SHP77 (cell line): ENCODE measurements at places on chromosomes 1 and 21.

DNA sequence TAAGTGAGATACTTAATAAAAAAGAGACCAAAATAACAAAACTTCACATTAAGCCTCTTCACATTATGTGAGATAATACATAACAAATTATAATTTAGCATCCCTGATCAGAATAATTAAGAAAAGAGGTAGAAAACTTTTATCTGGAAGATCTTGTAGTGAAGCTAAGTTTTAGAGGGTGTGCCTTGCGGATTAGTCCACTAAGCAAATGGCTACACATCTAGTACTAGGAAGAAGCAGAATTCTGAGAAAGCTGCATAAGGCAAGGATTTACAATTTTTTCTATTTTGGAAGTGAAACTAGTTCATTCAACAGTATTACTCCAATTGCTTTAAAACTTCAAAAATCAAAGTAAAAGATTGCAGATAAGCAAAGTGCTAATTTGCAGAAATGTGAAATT lies 3.5 kb downstream of the YOD1 start:
- DNase-seq, result no peak

- no peak for DNase-seq
Measured at GRCh38 chr1:4946343-4946742, 291.9 kb downstream of the AJAP1 start.

- DNase-seq, result no peak
Measured at GRCh38 chr21:26883768-26884167, 38.6 kb upstream of the ADAMTS1 start.

DNA sequence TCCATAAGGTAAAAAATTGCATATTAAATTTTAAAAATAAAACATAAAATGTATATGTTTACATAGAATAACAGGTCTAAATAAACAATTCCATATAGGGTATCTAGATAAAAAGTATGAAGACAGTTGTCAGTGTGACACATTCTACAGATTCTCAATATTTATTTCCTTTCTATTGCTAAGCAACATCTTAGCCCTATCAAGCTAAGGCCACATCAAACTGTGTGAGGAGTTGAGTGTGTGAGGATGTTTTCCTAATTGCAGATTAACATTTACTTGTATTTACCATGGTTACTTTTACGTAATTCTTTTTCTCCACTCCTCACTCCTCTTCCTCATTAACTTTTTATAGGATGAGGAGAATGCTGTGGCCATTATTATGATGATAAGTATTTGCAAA lies 41.9 kb upstream of the MCOLN3 start:
- no peak for DNase-seq

DNA sequence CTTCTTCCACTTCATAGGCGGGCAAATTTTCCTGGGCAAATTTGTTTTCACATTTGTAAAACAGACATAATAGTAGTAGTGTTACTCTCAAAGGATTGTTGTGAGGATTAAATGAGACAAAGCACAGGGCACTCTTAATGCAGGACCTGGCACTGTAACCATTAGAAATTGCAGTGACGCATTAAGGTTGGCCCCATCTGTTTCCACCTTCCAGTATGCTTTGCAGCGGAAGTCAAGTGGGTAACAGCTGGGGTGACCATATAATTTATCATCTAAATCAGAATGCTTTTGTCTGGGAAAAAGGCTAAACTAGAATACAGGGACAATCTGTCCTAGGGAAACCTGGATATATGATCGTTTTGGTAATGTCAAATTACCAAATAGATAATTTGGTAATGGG lies 132.5 kb upstream of the CACHD1 start:
- no peak for DNase-seq

DNA sequence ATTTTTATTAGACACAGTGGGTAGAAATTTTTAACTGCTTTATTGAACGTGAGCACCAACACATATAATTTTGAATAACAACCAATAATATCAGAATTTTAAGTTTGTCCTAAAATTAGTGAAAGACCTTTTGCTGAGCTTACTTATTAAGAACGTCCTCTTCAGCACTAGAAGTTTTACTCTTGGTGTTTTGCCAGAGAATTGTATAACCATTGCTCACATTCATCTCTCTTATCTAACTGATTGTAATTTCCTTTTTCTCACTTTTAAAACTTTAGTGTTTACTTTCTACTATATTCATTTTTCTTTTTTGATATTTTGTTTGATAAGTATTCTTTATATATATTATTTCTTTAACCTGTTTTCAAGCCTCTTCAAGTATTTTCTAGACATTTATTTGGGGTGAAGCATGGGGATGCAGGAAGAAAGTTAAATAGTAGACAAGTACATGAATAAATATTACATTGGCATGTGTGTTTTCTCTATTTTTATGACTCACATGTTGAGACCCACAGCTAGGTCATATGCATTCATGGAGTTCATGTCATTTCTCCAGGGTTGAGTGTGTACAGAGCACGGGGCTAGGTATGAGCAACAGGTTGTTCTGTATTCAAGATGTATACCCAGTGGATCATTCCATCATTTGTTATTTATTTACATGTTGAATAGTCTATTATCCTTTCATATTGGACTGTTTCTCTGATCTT lies 90.6 kb downstream of the ATP6V1G3 start:
- no peak for DNase-seq

GRCh38 chr1:45621895-45622523 lies 1.8 kb downstream of the CCDC17 start:
- no peak for DNase-seq

- no peak for DNase-seq
Measured at GRCh38 chr1:12172042-12172851, 5.5 kb downstream of the TNFRSF1B start.

DNA sequence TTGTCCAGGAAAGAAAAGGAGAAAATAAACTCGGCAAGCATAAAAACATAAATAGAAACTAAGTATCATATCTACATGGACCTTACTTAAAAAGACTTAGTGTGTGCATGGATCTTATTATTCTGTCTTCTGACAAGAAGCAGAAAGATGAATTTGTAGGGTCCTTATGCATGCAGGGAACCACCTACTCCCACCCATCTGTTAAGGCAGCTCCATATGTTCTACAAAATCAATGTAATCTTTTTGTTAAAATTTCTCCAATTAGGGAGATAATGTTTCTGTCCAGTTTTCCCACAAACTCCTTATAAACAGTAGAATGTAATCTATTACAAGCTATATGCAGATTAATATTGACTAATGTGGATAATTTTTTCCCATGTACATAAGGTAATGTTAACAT lies 13.9 kb upstream of the PTPN14 start:
- DNase-seq, result no peak

- DNase-seq, result no peak
Measured at GRCh38 chr1:153798468-153798780, 23.2 kb downstream of the SLC27A3 start.

DNA sequence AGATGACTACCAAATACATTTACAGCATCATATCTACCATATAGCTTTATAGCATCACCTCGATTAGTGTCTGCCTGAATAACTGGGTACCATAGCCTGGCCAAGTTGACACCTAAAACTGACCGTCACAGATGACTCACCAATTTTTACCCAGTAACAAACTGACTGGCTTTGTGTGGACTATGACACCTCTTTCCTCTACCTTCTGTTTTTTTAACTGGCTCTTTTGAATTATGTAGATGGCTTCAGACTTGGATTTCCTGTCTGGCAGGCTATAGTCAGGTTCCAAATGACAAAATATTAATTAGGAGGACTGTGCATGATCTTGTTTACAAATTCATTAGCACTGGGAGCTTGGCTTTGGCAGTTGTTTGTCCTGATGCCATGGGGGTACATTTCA lies 360.3 kb downstream of the TGFB2 start:
- DNase-seq, result no peak

- DNase-seq, result peak; percentile 46
Measured at GRCh38 chr21:43303275-43304178, 123.4 kb downstream of the SIK1 start.

GRCh38 chr21:45525153-45525909 lies 16.9 kb downstream of the SLC19A1 start:
- DNase-seq, result no peak

- no peak for DNase-seq
Measured at GRCh38 chr1:88327391-88328267, 356.4 kb upstream of the PKN2 start.

DNA sequence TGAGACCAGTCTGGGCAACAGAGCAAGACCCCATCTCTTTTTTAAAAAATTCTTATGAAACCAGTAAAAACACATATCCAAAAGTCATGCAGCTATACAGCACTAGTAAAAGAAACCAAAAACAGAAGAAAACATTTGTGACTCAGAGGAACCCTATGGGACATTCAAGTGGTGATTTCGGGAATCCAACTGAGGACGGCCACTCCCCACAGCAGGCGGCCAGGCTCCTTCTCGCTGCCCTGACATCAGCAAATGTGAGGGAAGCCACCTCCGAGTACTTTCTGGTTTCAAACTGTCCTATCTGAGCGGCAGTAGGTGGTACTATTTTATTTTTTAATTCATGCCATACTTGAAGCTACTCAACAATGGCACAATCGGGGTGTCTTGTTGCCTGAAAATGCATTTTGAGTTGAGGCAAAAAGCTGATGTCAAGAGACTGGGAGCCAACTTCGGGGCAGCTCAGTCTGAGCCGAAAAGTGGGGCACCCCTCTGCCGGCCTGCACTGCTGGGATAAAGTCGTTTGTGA lies 3.3 kb downstream of the SUMO3 start:
- DNase-seq, result no peak

- DNase-seq, result no peak
Measured at GRCh38 chr1:218123968-218124367, 161.1 kb upstream of the RRP15 start.

GRCh38 chr1:80050085-80050484 lies 1043.6 kb upstream of the ADGRL4 start:
- no peak for DNase-seq

- no peak for DNase-seq
Measured at GRCh38 chr1:204438628-204439027, 27.0 kb upstream of the PPP1R15B start.

- no peak for DNase-seq
Measured at GRCh38 chr1:214420341-214420740, 131.1 kb downstream of the PTPN14 start.

DNA sequence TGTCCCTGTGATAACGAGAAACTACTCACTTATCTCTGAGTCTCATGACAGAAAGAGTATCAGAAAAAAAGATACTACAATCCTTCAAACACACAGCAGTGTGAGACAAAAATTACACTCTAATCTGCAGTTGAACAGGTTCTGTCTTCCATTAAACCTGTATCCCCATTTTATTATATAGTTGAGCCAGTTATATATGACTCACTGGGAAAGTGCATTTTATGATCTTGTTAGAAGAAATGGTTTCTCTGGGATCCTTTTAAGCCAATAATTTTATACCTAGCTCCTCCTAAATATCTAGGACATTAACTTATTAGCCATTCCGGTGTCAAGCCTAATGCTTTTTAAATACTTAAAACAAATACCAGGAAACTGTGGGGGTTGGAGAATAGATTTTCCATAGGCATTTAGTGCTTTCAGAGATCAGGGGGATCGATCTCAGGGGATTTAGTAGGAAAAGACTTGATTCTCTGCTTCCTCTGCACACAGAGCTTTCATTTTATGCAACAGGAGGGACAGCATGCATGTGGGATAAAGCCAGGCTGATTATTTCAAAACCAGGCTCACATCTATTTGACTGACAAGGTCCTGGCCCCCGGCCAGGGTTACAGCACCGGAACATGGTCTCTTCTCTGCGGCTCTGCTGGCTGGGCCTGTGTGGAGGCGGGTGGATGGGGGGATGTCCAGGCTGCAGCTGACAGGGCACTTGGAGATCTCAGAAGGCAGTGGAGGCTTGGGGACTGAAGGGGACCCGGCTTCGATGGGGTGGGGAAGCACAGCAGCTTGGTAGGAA lies 310.6 kb downstream of the DISC1 start:
- peak; percentile 79 for DNase-seq

DNA sequence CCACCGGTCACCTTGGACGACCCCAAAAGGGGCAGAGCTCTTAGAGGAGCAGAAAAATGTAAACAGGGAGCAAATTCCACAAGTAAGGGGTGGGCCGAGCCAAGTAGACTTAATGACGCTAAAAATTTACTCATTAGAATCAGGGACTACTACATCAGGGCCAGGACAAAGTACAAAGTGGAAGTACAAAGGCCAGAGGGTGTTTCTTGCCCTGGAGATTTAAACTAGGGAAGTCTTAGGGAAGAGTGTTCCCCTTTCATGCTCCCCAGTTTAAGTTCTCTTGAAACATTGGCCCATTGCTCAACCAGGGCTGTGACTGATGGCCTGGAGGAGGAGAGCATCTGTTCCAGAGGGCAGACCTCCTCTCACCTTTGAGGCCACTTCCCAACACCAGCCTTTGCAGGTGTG lies 48.6 kb downstream of the BACH1 start:
- no peak for DNase-seq

- DNase-seq, result no peak
Measured at GRCh38 chr1:70017770-70018169, 187.6 kb downstream of the LRRC40 start.

DNA sequence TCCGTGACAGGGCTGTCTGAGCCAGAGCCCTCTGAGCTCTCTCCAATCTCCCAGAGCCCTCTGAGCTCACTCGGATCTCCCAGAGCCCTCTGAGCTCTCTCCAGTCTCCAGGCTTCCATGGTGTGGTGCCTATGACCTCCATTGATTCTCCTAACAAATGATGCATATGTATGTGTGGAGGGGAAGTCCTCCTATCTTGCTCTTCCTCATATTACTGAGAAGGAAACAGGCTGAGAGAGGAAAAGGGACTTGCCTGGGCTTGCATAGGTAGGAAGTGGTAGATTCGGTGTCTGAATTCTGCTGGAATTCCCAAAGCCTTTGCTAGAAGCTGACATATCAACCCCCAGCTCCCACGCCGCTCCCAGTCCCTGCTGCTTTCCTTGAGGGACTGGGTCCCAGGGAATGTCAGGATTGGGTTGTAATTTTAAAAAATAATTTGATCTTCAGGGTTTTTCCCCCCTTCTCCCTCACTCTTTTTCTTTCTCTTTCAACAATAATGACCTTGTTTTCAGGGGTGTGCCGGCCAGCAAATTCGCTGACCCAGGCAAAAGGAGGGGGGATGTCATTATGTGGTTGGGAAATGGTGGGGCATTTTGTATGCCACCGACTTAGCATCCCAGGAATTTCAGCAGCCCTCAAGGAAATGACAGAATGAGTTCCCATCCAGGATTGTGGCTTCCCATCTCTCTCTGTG lies 42.3 kb upstream of the RUNX3 start:
- DNase-seq, result no peak

DNA sequence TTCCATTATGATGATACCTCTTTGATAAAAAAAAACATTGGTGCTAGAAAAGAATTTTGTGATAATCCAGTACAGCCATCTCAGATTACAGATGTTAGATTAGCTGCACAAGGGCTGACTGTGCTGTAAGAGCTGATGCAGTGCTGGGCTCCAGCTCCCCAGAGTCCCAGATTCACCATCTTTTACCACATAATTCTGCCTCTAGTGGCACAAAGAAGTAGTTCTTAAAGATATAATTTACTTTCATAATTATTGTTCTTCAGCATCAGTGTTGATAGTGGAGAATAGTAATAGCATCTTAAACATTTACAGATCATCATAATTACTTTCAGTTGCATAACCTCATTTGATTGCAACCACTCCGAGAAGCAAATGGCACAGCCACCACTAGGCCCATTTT lies 262.1 kb downstream of the BRINP2 start:
- no peak for DNase-seq
